NCI-H1436 (cell line): ENCODE measurements at places on chromosomes 1 and 21.

DNA sequence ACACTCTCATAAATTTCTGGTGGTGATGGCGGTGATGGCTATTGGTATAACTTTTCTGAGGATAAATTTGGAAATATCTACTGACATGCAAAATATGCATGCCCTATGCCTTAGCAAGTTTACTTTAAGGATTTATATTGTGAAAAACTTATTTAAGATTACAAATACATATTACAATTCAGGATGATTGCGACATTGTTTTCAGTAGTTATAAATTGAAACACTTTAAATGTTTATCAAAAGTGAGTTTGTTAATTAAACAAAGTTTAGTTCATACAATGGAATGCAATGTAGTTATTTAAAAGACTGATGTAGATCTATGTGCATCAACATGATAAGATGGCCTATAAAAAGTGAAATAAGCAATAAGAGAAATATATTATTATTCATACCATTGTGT lies 331.3 kb upstream of the NR5A2 start:
- DNase-seq: no peak

GRCh38 chr21:33458861-33459260 lies 20.9 kb downstream of the TMEM50B start:
- DNase-seq: no peak

DNA sequence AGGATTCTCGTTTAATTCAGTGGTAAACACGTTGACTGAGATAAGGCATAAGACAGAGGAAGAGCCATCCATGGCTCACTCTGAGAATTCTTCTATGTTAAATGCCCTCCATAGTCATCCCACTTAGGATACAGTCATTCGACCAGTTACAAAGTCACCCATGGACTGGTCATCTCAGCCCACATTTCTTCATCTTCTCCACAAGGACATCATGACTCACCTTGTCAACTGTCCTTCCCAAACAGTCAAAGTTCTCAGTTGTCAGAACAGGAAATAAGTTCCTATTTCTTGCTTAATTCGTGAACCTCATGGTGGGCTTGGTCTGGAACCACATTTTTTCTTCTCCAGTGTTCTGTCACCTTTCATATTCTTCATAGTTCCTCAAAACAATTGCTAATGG lies 133.2 kb downstream of the TGFB2 start:
- DNase-seq: no peak

GRCh38 chr1:214292322-214292721 lies 11.4 kb downstream of the SMYD2 start:
- no peak for DNase-seq

GRCh38 chr1:118739501-118739900 lies 248.6 kb downstream of the TBX15 start:
- no peak for DNase-seq
